ENCODE measurements at places on chromosomes 3 and 15.

DNA sequence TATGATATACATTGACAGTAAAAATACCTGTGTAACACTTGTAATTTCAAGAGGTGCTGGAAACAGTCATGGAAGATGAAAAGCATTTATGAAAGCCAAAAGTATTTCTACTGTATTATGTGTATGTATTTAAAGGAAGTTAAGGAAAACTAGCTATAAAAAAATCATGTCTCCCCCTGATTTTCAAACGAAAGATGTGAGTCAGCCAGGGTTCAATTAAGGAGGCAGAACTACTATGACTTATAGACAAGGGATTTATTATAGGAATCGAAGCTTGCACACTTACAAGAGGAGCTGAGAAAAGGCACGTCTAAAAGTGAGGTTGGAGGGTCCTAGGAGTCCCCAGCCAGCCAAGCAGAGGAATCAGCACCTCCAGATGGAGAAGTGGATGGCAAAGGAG lies 119.4 kb downstream of the SUCLG2 start:
- no peak for DNase-seq

DNA sequence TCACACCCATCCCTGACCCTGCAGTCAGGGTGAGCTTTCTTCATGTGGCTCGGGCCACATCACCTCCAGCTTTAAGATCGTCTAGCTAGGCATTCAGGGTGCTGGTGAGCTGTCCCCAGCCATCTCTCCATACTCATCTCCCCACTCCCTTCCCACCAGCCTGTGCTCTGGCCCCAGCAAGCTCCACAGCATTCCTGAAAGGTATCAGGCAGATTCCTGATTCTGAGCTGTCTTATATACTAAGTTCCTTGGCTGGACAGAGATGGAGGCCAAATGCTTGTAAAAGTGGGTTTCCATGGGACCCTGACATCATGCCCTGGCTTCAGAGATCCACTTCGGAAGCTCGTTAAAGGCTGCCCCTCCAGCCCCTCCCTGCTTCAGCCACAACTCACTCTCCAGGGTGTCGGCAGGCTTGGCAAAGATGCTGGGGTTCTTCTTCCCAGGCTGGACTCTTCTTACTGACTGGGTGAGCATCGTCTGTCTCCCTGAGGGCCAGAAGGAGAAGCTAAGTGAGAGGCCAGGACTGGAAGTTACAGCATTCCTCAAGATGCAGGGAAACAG lies 3.9 kb downstream of the CILP start:
- DNase-seq = no peak

DNA sequence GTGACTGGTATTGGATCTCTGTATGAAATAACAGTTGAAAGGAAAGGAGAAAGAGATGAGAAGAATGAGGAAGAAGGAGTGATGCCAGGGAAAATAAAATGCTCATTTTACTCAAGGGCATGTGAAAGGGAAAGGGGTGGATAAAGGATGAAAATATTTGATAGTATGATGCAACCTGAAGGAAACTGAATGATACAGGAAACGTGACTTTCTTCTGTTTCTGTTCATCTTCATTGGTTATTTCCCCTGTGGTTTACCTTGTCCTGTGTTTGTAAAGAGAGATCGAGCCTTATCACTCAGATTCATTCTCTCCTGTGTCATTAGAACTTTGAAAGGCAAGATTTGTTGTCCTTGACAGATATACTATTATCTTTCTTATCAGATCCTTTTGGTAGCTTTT lies 243.6 kb upstream of the SLITRK3 start:
- no peak for DNase-seq

- DNase-seq = no peak
These were observed 252.9 kb upstream of the ST8SIA2 start for GRCh38 chr15:92140796-92141195.

DNA sequence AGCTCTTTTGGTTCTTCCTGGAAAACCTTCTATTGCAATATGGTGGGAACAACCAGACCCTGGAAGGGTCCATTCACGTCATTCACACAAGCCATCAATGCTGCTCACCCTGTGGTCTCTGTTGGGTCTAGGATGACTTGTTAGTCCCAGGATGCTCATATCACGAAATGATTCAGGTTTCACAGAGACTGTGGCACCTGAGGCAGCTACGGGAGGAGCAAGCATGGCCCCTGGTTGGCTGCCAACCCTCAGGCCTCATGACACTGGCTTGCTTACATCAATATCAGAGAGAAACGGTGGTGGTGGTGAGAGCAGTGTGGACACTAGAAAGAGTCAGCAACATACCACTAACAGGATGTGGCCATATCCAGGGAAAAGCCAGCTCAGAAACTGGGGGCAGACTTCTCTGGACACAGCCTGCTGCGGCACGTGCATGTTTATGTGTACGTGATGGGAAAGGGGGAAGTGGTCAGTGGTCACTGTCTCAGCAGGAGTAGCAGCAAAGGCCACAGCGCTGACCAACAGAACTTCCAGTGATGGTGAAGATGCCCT lies 208.9 kb upstream of the ST8SIA2 start:
- no peak for DNase-seq

- no peak for DNase-seq
These were observed 637.2 kb downstream of the NTRK3 start for GRCh38 chr15:87619161-87619960.

- no peak for DNase-seq
These were observed 62.4 kb downstream of the RAB7A start for GRCh38 chr3:128788268-128788869.

Data from NCI-H526 (cell line).